ENCODE measurements at places on chromosomes 3 and 15. TPM values are rescaled to one million over a fixed set of nuclear protein-coding genes. Genes with fewer than 3 reads are reported as not detected.

GRCh38 chr15:95866711-95867440 lies 463.6 kb upstream of the NR2F2 start:
- no peak overlapping the region for H3K4me3 ChIP-seq
- H3K27ac ChIP-seq = no peak overlapping the region
- no peaks in the 10 kb centered on the region for H3K4me1 ChIP-seq
- H3K36me3 ChIP-seq = no peaks in the 10 kb centered on the region
- no peak for DNase-seq
- no peaks in the 10 kb centered on the region for H3K27me3 ChIP-seq

DNA sequence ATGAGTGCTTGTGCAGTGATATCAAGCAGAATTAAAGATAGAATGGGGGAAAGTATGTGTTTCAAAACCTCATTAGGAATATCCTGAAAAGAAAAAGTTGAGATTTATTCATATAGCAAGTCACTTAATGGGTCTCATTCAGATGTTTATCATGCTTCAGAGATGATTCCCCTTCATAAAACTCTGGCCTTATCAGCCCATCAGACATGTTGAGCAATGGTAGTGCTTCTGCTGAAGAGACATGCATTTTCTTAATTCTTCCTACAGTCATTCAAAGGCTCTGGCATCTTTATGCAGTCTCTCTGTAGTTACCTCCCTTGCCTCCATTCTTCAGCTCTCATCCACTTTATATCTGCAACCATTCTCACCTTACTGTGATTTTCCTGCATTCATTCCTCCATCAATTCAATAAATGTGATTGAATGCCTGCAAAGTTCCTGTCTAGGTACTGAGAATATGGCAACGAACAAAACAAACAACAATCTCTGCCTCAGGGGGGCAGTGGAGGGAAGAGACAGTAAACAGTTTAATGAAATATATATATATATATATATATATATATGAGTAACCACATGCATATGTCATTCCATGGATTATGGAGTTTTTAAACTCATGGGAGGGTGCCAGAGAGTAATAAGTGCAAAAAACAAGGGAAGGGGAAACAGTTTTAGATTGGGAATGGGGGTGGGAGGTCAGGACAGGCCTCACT lies 138.5 kb downstream of the NECTIN3 start:
- H3K27ac ChIP-seq = no peak overlapping the region
- no peaks in the 10 kb centered on the region for H3K27me3 ChIP-seq
- H3K4me1 ChIP-seq = no peaks in the 10 kb centered on the region

GRCh38 chr3:123318374-123318773 lies 116.6 kb downstream of the SEC22A start:
- H3K36me3 ChIP-seq = no peaks in the 10 kb centered on the region
- H3K27me3 ChIP-seq = peaks cover 17% of the 10 kb centered on the region
- H3K4me3 ChIP-seq = no peak overlapping the region
- no peaks in the 10 kb centered on the region for H3K4me1 ChIP-seq
- no peak for DNase-seq

Gene GPR176
- 5.0 TPM for total RNA-seq

DNA sequence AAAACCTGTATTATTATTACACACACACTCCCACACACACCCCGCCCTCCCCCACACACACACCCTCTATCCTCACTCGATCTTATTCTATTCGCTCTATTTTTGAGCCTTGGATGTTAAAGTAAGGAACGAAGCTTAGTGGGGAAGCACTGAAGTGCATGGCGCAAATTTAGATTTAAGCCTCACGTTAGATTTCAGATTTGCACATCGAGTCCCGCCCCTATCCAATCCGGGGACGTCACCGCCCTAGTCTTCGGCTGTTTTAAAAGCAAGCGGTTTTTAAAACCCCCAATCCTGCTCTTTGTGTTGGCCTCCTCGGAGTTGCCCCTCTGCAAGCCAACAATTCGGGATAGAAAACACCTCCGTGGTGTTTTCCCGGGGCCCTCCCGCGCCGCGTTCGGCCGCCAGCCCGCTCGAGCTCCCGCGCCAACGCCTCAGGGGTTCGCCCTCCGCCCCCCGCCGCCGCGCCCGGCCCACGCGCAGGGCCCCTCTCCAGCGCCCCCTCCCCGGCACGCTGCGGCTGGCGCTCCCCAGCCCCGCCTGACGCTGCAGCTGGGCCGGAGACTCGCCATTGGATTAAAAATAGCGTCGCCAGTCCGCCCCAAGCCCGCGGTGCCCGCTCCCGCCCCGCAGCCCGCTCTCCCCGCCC lies at the start of gene USP13:
TSS of gene USP13 (plus strand) at position 594 of the 649 bp plus-strand sequence. CDS start 186 bp downstream, outside the sequence.
- H3K4me3 ChIP-seq = peak within 1 kb of the TSS; percentile 92
- H3K27me3 ChIP-seq = no peaks in the 10 kb centered on the region
- peaks cover 5% of the 10 kb centered on the region for H3K4me1 ChIP-seq
- H3K27ac ChIP-seq = peak within 1 kb of the TSS; percentile 89
- H3K36me3 ChIP-seq = no peaks in the 10 kb centered on the region
- DNase-seq = no peak

DNA sequence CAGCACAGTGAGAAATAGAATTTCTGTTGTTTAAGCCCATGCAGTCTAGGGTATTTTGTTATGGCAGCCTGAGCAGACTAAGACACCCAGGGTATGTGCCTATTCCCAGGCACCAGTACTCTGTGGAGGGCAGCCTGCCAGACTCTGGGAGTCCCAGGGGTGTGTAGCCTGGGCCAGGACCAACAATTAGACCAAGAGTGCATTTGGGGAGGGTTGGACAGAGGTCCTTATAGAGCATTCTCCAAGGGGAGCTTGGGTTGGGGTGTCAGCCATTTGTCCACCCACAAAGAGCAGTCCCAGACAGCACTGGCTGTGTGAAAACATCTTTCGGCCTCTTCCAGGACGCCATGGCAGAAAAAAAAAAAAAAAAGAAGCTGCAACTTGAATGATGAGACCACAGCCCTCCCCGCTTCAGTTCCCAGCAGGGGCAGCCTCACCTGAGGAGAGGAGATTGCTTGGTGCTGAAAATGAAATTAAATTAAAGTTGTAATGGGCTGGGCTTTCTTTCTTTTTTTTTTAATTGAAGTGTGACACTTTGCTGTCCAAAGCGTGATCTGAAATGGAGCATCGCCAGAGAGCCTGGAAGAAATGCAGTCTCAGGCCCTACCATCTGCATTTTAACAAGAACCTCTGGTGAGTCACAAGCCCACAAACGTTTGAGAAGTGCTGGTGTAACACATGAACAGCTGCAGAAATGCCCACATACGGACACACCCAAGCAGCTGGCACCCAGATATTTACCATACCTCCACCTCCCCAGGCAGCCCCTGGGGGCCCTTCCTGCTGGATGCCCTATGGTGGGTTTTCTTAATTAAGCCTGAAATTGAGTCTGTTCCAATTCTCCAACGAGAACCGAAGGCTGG lies 21.3 kb upstream of the CAV3 start:
- H3K4me3 ChIP-seq = no peak overlapping the region
- no peaks in the 10 kb centered on the region for H3K36me3 ChIP-seq
- no peak overlapping the region for H3K27ac ChIP-seq
- no peak for DNase-seq
- no peaks in the 10 kb centered on the region for H3K27me3 ChIP-seq

GRCh38 chr15:46251903-46252302 lies 617.1 kb downstream of the SQOR start:
- no peaks in the 10 kb centered on the region for H3K27me3 ChIP-seq

Gene PLCB2
- 15.9 TPM for total RNA-seq

DNA sequence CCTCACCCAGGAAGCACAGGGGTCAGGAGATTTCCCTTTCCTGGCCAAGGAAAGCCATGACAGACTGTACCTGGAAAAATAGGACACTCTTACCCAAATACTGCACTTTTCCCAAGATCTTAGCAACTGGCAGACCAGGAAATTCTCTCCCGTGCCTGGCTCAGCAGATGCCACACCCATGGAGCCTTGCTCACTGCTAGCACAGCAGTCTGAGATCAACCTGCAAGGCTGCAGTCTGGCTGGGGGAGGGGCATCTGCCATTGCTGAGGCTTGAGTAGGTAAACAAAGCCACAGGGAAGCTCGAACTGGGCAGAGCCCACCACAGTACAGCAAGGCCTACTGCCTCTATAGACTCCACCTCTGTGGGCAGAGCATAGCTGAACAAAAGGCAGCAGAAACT lies 567.3 kb upstream of the LMCD1 start:
- H3K4me1 ChIP-seq = no peaks in the 10 kb centered on the region
- no peak overlapping the region for H3K4me3 ChIP-seq
- no peaks in the 10 kb centered on the region for H3K27me3 ChIP-seq
- no peaks in the 10 kb centered on the region for H3K36me3 ChIP-seq
- no peak overlapping the region for H3K27ac ChIP-seq
- DNase-seq = no peak

DNA sequence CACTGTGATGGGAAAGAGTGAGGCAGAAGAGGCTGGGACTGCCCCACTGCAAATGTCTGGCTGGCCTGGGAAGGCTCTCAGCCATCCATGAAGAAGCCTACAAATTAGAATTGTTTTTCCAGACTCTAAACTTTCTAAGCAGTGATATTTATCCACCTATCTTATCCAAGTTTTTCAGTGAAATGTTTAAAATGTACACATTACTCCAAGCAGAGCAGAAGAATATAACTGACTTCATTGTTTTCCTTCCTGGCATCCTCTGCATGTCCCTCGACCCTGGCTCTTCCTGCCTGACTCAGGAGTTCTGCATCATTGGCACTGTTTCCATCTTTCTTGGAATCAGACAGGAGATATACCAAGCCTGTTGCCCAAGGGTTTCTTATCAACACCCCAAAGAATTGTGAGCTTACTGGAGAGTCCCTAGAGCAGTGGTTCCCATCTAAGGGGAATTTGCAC lies 401.5 kb upstream of the PROK2 start:
- no peaks in the 10 kb centered on the region for H3K27me3 ChIP-seq
- no peak for DNase-seq
- no peaks in the 10 kb centered on the region for H3K36me3 ChIP-seq
- no peak overlapping the region for H3K4me3 ChIP-seq
- no peak overlapping the region for H3K27ac ChIP-seq
- H3K4me1 ChIP-seq = no peaks in the 10 kb centered on the region

GRCh38 chr3:32177702-32178198 lies 60.7 kb upstream of the CMTM8 start:
- no peaks in the 10 kb centered on the region for H3K27me3 ChIP-seq
- H3K4me1 ChIP-seq = no peaks in the 10 kb centered on the region
- H3K4me3 ChIP-seq = no peak overlapping the region
- DNase-seq = no peak
- no peaks in the 10 kb centered on the region for H3K36me3 ChIP-seq
- no peak overlapping the region for H3K27ac ChIP-seq

- no peaks in the 10 kb centered on the region for H3K27me3 ChIP-seq
- no peak overlapping the region for H3K27ac ChIP-seq
- no peak overlapping the region for H3K4me3 ChIP-seq
- DNase-seq = no peak
- H3K4me1 ChIP-seq = no peaks in the 10 kb centered on the region
Measured at GRCh38 chr3:71652781-71653413, 69.4 kb upstream of the FOXP1 start.

GRCh38 chr15:99137111-99137546 lies 32.2 kb downstream of the SYNM start:
- DNase-seq = no peak
- H3K4me3 ChIP-seq = no peak overlapping the region
- H3K36me3 ChIP-seq = peaks cover 1% of the 10 kb centered on the region

- no peak for DNase-seq
- H3K4me3 ChIP-seq = no peak overlapping the region
- no peaks in the 10 kb centered on the region for H3K4me1 ChIP-seq
- no peak overlapping the region for H3K27ac ChIP-seq
- peaks cover 78% of the 10 kb centered on the region for H3K27me3 ChIP-seq
Measured at GRCh38 chr15:88604381-88605188, 16.6 kb upstream of the AEN start.

- no peak for DNase-seq
- no peaks in the 10 kb centered on the region for H3K27me3 ChIP-seq
- H3K4me3 ChIP-seq = no peak overlapping the region
Measured at GRCh38 chr3:179842061-179842460, 189.2 kb downstream of the USP13 start.

- H3K4me1 ChIP-seq = peaks cover 8% of the 10 kb centered on the region
- H3K4me3 ChIP-seq = no peak overlapping the region
- peaks cover 23% of the 10 kb centered on the region for H3K36me3 ChIP-seq
- H3K27ac ChIP-seq = no peak overlapping the region
- H3K27me3 ChIP-seq = no peaks in the 10 kb centered on the region
Measured at GRCh38 chr3:101484805-101485620, 28.0 kb downstream of the SENP7 start.
